ENCODE measurements at places on chromosomes 7 and 10.

DNA sequence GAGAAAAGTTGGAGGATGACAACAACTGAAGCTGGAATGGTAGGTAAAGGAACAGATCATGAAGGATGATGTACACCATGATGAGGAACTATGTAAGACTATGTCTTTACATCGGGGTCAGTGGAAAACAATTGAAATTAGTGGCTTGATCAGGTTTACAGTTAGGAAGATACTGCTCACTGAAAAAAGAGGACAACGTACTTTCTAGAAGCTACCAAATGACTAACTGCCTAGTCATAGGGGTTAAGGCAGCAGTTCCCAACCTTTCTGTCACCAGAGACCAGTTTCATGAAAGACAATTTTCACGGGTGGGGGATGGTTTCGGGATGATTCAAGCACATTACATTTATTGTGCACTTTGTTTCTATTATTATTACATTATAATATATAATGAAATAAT, 91.6 kb upstream of the ANKRD1 start:
- DNase-seq: no peak

DNA sequence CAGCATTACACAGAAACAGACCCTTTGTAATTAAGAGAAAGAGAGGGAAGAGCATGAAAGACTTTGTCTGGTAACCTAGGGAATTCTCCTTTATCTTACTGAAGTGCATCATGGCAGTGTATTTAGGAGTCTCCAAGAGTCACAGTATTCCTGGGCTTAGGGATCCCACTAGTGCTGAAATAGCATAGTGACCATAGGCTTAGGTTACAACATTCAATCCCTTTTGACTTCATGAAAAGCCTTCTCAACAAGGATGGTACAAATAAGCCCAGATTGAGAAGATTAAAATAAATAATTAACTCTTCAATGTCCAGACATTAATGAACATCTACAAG, 76.5 kb downstream of the SNX13 start:
- DNase-seq: no peak

DNA sequence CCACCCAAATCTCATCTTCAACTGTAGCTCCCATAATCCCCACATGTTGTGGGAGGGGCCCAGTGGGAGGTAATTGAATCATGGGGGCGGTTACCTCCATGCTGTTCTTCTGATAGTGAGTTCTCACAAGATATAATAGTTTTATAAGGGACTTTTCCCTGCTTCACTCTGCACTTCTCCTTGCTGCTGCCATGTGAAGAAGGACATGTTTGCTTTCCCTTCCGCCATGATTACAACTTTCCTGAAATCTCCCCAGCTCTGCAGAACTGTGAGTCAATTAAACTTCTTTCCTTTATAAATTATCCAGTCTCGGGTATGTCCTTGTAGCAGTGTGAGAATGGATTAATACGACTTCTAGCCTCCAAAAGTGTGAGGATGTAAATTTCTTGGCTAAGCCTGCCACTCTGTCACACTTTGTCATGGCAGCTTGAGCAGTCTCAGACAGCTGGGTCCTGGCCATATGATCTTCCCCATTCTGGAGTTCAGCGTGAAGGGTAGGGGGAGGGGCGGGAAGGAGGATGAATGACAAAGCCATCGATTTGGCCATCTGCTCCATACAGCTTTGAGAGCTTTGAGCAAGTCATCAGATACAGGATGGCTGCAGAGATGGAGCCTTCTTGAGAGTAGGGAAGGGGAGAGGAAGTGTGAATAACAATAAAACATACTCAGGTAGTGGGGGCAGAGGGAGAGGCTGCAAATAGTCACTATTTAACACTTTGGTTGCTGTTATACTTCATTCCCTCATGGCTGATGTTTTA, 19.1 kb upstream of the INPP5F start:
- DNase-seq: no peak

- DNase-seq: no peak
Measured at GRCh38 chr7:132073920-132074589, 502.2 kb downstream of the PLXNA4 start.

- DNase-seq: no peak
Measured at GRCh38 chr10:118805146-118805545, 50.4 kb upstream of the CACUL1 start.

DNA sequence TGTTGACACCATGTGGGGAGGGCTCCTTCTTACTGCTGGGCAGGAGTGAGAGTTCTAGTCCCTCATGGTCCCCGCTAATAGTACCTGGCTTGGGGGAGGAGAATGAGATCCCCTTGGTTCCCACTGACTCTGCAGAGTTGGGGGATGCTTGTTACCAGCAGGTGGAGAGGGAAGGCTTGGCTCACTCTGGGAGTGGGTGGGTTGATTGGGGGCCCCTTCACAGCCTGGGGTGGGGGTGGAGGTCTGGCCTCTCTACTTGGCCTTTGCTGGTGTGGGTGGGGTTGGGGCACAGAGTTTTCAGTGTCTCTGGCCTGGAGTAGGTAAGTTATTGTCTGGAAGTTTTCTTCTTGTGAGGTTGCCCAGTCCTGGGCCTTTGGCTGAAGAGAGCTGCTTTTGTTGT, 31.9 kb downstream of the ADCY1 start:
- no peak for DNase-seq

DNA sequence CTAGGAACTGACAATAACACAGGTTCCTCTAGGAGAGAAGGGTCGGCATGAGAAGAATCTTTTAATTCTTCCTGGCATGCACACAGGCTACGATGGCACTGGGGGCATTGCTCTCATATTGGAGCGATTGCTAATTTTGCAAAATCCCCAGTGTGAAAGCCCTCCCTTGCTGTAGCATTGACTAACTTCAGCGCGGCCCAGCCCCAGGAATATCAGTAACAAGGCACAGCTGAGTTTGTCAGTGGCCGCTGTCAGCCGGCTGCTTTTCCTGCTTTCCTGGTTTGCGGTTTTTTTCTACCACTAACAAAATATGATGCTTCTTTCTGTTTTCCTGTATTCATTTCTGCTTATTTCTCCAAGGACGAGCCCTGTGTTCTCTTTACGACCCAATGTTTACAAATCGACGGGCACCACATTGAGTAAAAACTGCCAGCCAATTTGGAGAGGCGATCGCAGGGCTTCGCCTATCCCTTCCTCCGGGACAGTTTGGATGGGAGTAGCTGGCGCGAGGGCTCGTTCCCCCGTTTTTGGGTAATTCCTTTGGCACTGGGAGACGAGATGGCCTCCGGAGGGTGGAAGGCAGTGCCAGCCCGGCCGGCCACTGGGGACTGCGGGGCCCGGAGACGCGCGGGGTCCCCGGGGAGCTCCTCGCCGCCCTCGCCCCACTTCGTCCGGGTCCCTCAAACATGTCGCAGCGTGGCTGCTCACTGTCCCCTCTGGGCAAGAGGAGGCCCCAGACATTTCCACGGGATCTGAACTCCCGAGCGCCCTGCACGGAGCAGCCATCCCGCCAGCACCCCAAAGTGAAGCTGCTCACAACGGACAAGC, 967 bp downstream of the ADARB2 start:
- DNase-seq: no peak

GRCh38 chr7:77887567-77887966, 89.0 kb downstream of the PHTF2 start:
- DNase-seq: no peak

DNA sequence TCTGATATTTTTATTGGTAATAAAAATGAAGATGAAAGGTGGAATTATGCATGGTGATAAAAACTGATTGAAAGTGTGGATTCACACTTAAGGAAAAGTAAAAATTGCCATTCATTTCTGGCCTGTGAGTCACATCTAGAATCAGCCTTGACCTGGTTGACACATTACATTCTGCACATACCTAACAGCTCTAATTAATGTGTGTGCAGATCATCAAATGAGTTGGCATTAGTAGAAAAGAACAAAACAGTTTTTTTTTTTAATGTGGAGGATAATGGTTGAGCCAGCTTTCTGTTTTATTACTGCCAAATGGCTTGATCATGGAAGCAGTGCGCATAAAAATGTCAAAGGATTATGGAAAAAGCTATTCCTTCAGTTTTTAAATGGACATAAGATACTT, 142.6 kb upstream of the TMEM196 start:
- no peak for DNase-seq

Measured in fibroblast of skin of left biceps (primary cell).